ENCODE measurements at places on chromosomes 3 and 15. TPM values are rescaled to one million over a fixed set of nuclear protein-coding genes. Genes with fewer than 3 reads are reported as not detected.

SLC9C1 gene
- total RNA-seq = not detected

AADACL2 gene
- total RNA-seq = not detected

TJP1 gene
- total RNA-seq = 94.0 TPM

CCDC39 gene
- total RNA-seq = not detected

MYZAP gene
- 3.5 TPM for total RNA-seq

STT3B gene
- total RNA-seq = 120 TPM

PCOLCE2 gene
- 3.7 TPM for total RNA-seq

TTLL13 gene
- not detected for total RNA-seq

TLR9 gene
- total RNA-seq = not detected

NR2C2 gene
- total RNA-seq = 20.4 TPM

GP5 gene
- not detected for total RNA-seq

FBXO40 gene
- total RNA-seq = not detected

ACKR4 gene
- 0.31 TPM for total RNA-seq

PGBD4 gene
- 0.88 TPM for total RNA-seq

MME gene
- total RNA-seq = 2.6 TPM

LYZL4 gene
- not detected for total RNA-seq

GPR156 gene
- 0.35 TPM for total RNA-seq

MITF gene
- total RNA-seq = 1.8 TPM

SLC27A2 gene
- total RNA-seq = 0.07 TPM

SCAMP5 gene
- 0.31 TPM for total RNA-seq

FOXB1 gene
- total RNA-seq = not detected

ST8SIA2 gene
- total RNA-seq = 1.5 TPM
